ENCODE measurements at places on chromosomes 2 and 18.

DNA sequence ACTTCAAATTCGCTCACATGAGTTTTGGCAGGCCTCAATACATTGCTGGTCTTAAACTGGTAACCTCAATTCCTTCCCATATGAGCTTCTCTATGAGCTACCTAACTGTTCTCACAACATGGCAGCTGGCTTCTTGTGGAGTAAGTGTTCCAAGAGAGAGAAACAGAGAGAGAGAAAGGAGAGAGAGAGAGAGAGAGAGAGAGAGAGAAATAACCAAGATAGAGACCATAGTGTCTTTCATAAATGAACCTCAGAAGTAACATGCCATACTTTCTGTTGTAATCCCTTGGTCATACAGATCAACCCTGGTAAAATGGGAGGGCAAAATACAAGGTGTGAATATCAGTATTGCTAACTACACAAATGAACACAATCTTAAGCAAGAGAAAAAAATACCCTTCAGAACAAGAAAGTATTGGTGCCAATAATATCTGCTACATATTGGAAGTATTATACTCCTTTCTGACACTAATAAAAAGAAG lies 33.2 kb upstream of the UBE2E3 start:
- DNase-seq, result no peak

GRCh38 chr2:201980946-201981345 lies 52.7 kb upstream of the FZD7 start:
- no peak for DNase-seq

GRCh38 chr2:199716807-199717586 lies 134.0 kb downstream of the FTCDNL1 start:
- no peak for DNase-seq

DNA sequence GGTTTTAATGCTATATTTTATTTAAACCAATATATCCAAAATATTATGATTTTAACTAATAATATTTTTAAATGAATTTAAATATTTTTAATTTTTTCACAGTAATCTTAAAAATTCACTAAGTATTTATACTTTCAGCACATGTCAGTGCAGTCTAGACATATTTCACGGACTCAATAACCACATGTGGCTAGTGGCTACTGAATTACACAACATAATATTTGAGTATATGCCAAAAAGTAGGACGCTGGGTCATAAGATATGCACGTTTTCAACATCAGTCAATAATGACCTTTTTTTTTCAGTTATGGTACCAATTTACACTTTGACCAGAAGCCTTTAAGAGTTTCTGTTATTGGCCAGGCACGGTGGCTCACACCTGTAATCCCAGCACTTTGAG lies 117.7 kb downstream of the GFPT1 start:
- no peak for DNase-seq

DNA sequence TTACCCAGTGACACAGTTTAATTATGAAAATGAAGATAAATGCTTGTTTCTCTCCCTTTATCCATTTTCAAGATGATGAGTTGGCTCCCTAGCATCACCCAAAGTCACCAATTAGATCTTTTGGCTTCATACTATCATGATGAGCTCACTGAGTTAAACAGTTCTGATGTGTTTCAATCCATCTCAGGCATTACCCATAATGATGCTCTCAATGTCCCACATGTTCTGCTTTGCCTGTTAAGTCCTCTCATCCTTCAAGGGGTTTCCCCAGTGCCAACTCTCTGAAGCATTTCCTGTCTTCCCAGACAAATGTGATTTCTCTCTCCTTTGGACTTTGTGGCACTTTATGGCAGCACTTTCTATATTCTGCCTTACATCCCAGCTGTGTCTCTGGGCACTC lies 92.6 kb downstream of the EPB41L3 start:
- DNase-seq, result no peak

DNA sequence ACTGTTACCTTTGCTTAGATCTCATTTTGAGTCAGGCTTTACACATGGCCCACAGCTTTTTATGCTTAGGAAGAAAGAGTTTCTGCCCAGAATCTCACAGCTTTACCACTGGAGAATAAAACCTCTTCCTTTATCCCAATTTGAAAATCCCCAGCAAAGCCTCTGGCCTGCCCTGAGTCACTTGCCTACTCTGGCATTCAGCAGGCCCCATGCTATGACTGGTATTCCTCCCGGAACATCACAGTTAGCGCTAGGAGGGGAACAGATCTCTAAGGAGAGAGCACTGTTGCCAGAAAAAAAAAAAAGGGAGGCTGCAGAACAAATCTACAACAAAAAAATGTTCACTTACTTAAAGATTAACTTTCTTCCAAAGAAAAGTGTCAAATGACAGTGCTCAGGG lies 152.9 kb upstream of the DNMT3A start:
- no peak for DNase-seq

DNA sequence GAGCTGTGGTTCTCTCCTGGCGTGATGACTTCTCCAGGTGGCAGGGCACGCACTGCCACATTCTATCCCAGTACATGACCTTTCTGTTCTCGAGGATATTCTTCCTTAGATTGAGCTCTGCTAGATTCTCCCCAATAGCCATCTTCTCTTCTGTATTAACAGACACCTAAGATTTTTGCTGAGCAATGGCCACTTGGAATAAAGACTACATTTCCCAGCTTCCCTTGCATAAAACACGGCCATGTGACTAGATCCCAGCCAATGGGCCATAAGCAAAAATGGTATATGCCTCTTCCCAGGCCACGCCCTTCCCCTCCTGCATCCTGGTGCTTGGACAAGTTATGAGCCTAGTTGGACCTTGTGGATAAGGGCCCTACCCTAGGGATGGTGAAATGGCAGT lies 82.1 kb downstream of the EIF2AK3 start:
- no peak for DNase-seq

GRCh38 chr2:128401680-128402079 lies 83.0 kb upstream of the HS6ST1 start:
- no peak for DNase-seq

- DNase-seq, result no peak
Measured at GRCh38 chr2:62744603-62745002, 39.1 kb downstream of the EHBP1 start.

- no peak for DNase-seq
Measured at GRCh38 chr2:73008766-73009135, 62.8 kb downstream of the SFXN5 start.

DNA sequence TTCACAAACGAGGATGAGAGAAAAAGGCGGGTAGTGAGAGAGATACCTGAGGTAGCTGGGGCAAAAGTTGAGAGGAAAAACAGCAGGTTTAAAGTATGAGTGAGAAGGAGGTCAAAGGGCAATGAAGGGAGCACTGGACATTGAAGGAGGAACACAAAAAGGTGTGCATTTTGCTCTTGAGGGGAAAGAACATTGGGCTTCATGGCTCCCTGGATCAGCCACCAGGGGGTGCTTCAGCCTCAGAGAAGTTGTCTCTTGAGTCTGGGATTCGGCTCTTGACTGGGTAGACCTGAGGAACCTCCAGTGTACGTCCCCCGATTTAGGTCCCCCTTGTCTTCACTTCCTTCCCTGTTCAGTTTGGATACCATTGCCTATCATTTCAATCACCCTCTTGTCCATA lies 128.5 kb downstream of the RAPGEF4 start:
- peak; percentile 22 for DNase-seq

DNA sequence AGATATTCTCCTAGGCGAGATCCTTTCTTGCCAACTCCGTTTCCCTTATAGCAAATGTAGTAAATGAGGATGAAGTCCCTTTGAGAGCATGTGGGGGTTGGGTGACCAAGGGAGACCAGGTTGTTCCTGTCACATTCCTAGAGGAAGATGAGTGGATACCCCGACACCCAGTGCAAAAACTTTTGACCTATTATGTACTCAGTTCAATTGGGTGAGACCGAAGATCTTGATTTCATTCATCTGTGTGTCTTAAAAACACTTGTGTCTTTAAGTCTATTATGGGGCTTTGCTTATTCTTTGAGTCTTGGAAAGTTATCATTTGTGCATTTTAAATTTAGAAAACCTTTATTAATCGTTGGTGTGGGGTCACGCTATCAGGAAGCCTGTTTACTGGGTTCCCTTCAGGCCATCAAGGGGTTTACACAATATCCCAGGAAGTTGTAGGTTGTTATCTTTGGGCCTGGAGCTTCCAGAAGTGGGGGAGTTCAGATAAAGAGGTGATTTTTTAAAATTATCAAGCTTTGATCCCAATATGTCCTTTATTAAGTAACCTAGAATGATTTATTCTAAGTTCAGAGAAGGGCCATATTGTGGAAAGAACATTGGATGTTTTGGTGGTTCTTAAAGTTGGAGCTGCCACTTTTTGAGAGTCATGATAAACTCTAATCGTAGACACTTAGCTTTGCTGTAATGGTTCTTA lies 2.8 kb downstream of the RHOB start:
- DNase-seq, result no peak

DNA sequence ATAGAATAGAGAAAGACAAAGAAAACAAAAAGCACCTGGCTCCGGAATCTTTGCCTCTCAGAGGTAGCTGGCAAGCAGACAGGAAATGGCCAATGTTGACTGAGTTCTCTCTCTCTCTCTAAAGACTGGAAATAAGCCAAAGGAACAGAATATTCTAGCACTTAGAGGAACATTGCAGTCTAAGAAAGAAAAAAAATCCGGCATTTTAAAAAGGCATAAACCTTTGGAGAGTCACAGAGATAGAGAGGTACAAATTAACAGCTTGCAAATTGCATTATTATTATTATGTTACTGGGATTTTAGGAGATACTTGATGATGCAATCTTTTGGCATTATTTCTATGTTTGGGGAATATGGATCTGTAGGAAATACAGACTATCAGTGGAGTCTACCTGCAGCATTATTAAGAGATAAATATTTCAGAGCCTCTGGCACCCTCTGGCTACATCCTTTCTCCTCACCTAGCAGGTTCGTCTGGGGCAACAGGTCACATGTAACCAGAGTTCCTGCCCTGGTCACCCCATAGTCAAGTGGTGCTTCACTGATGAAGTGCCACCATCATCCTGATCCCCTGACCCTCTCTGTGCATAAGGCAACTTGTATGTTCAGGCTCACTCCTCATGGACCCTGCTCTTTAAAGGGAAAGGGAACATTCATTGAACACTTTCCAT lies 318.9 kb upstream of the ACVR2A start:
- DNase-seq, result no peak

- no peak for DNase-seq
Measured at GRCh38 chr2:151945186-151945585, 117.0 kb upstream of the ARL5A start.

GRCh38 chr2:181456660-181457120 lies 496 bp upstream of the ITGA4 start:
- peak; percentile 29 for DNase-seq

GRCh38 chr2:187206071-187206470 lies 242.0 kb downstream of the CALCRL start:
- no peak for DNase-seq
